ENCODE measurements at places on chromosomes 4 and X.

- DNase-seq: no peak
Measured at GRCh38 chr4:81096566-81096965, 66.1 kb downstream of the BMP3 start.

DNA sequence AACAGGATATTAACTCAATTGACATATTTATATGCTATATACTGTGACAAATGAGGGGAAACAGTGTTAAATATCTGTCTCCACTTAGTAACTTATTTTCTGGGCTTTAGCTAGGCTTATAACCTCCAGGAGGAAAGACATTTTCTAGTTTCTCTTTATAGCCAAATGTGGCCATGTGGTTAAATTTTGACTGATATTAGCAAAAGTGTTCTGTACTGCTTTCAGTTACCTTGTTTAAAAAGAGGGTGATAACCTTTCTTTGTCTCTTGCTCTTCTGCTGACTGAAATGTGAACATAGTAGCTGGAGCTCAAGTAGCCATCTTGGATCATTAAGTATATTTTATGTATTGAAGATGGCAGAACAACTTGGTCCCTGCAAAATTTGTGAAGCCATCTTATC is 253.7 kb downstream of the PDHA2 start:
- no peak for DNase-seq

- DNase-seq: no peak
Measured at GRCh38 chr4:106194801-106195200, 121.2 kb downstream of the TBCK start.

- peak; percentile 67 for DNase-seq
Measured at GRCh38 chrX:151984328-151984727, 9.9 kb upstream of the GABRE start.

- no peak for DNase-seq
Measured at GRCh38 chr4:1759818-1760223, 33.3 kb upstream of the FGFR3 start.

DNA sequence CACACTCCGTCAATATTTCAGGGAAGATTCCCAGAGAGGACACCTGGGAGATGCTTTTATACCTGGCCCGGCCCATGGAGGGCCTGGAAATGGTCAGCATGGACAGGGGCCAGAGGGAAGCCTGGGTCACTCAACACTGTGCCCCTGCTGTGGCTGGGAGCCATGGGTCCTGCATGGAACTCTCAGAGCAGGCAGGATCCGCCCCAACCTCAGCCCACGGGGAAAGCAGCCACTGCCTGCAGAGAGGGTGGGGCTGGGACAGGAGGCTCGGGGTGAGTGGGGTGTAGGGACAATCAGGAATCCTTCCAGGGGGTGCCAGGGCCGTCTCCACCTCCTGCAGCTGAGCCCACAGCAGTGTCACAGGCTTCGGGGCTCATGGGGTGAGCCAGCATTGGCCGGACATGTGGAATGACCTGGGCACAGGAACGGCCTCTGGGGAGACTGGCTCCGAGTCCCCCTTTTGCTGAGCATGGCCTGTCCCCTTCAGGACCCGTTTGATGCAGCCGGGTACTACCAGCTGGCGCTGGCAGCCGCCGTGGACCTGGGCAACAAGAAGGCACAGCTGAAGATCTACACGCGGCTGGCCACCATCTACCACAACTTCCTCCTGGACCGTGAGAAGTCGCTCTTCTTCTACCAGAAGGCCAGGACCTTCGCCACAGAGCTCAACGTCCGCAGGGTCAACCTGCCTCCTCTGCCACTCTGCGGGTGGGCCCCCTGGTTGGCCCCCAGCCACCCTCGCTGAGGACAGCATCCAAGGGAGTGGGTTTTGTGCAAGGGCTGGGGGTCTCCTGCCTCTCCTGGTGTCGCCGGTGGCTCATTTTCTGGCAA is 29.1 kb upstream of the HTRA3 start:
- no peak for DNase-seq

DNA sequence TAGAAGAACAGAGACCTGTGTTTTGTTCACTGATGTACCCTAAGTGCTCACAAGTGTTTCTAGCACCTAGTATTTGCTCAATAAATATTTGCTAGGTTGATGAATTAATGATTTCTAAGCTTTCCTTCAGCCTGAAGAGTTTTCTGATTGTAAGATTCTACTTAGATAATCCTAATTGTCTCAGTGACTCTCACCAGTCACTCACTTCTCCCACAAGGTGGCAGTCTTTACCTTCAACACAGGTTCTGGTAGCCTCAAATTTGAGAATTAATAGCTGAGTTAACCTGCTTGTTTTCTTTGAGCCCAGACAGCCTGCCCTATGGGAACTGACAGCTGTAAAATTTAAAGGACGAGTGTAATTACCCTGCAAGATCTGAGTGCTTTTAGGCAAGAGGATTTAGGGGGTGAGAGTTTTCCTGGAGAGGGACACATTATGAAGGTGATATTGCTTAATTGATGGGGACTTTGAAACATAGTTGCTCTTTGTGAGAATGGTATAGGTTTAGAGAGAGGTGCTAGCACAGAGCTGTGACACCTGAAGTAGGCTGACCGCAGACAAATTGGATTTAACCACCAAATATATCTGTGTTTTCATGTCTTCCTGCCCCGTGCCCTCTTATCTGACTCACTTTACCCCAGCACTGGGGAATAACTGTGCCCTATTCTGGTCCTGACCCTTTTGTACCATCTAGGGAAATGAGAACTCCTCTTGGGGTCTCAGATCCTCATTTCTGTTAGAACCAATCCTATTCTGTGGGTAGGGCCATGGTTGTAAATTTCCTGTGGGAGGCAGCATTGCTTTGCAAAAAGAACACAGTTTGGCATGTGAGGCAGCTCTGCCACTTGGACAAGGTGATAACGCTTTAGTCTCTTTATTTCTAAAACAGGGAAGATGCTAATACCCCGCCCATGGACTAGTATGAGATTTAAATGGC is 27.7 kb downstream of the CD38 start:
- no peak for DNase-seq

- no peak for DNase-seq
Measured at GRCh38 chr4:57077550-57078343, 32.4 kb downstream of the IGFBP7 start.

DNA sequence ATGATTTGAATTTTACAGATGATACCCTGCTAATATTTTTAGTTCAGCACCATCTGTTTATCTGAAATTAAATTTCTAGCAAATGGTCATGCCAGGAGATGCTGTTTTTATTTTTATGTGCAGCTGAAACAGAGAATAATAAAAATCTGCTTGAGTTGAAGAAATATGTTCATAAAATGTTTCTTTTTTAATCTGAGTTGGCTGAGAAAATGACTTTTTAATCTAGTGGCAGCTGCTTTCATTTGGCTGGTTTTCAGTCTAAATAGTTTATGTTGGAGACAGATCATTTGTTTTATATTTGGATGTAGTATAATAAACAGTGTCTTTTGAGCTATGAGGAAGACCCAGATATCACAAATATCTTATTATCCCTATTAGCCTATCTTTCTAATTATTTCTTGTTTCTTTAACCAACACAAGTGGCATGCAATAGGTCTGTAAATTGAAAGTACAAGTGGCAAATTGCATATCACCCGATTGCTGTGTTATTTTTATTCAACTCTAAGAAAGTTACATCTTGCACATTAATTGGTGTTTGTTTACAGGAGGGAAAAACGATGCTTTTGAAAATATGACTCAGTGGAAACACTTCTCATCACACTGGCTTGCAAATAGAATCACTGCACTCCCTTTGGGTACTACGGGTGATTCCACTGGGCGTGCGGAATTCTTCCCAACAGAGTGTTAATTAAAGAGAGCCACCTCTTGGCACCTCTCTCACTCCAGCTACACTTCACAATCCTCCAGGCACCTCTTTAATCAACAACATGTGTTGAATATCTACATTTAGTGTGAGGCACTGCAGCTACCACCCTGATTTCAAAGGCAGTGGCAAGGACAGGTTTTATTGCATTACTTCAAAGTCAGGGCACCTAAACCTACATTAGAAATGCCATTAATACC is 51.7 kb upstream of the AP1S2 start:
- no peak for DNase-seq

- DNase-seq: no peak
Measured at GRCh38 chrX:21991504-21991903, 40.6 kb upstream of the PHEX start.

DNA sequence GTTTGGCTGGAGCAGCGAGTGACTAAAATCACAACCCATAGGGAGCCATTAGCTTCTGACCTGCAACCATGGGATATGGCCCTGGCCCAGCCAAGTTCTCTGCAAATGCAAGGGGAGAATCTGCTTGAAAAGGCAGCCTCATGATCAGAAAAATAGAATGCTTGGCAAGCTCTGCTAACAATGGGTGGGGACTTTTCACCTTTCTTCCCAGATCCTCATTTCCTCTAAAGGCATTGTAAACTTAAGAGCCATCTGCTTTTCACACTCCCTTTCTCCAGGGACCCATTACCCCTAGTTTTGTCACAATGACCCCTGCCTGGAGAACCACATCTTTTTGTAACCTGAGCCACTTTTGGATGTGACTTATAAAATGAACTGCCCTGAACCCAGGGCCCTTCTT is 104.3 kb downstream of the PARM1 start:
- DNase-seq: no peak

GRCh38 chr4:23889814-23890341 is at the start of gene PPARGC1A:
PPARGC1A (minus strand) TSS chr4:23890047; CDS start chr4:23889957, 90 bp downstream.
- no peak for DNase-seq

- DNase-seq: no peak
Measured at GRCh38 chrX:123481913-123482851, 250.7 kb downstream of the THOC2 start.

- no peak for DNase-seq
Measured at GRCh38 chr4:121242188-121242750, 78.1 kb upstream of the TNIP3 start.

- no peak for DNase-seq
Measured at GRCh38 chrX:138067415-138067814, 501.5 kb downstream of the ZIC3 start.

GRCh38 chr4:182143822-182144625 is 99.2 kb upstream of the TENM3 start:
- DNase-seq: peak; percentile 42

DNA sequence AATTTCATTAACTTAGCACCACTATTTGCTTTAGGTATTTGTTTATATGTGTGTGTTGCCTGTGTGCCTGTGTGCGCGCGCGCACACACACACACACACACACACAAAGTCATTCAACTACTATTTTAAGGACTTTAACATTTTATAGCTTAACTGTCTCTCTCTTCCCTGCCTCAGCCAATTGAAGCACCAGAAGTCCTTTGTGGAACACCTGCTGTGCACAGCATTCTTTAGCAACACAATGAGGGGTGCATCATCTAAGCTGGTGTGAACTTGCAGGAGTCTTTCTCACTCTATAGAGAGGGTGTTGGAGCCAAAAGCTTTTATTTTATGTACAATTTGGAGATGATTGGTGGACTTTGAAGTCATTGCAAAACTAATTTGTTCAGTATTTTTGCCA is 31.3 kb downstream of the SLIT2 start:
- DNase-seq: no peak

DNA sequence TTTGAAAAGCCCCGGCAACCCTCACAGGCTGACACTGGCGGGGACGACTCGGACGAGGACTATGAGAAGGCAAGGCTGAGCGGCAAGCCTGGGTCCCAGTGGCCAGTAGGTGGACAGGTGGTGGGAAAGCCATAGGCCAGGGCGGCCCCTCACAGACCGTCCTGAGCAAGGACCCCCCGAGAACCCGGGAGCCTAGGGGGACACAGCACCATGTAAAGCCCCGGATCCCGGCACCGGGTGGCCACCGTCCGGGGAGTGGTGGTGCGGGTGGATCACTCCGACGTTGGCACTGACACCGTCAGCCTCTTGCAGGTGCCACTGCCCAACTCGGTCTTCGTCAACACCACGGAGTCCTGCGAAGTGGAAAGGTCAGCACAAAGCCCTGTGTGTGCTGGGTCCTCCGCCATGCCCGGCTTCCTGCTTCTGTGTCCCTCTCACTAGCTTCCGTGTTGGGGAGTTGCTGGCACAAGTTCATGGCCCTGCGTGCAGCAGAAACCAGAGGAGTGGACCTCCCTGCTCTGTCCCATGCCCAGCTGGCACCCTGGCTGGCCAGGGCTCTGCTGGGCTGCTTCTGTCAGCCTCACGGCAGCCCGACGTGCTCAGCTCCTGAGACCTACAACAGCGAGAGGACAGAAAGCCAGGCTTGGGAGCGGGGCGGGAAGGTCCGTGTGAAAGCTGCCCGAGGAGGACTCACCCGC is 11.9 kb upstream of the ADD1 start:
- DNase-seq: no peak

GRCh38 chr4:87025614-87026041 is 90.8 kb downstream of the AFF1 start:
- DNase-seq: no peak

GRCh38 chr4:119130365-119131065 is 5.1 kb upstream of the MYOZ2 start:
- no peak for DNase-seq

GRCh38 chr4:95560774-95561173 is 12.0 kb upstream of the UNC5C start:
- DNase-seq: no peak

DNA sequence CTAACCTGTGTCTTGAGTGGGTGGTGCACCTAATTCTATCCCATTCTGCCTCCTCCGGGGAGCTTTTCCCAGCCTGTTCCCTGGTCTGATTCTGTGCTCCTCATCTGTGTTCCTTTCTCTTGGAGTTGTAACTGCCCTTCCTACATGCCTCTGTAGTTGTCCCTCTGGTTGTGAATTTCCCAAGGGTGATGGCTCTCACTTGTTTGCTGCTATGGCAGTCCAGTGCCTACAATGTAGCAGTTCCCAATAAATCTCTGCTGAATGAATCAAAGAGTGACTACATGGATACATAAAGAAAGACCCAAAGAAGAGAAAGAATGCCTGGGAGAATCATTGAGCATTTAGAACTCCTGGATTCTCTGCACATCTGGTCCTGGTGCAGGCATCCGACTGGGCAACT is 141.6 kb downstream of the HS3ST1 start:
- DNase-seq: no peak

GRCh38 chr4:186832906-186833305 is 109.2 kb upstream of the FAT1 start:
- no peak for DNase-seq

GRCh38 chr4:121462660-121463261 is 81.9 kb upstream of the QRFPR start:
- DNase-seq: peak; percentile 21

GRCh38 chr4:10856271-10856782 is 171.8 kb upstream of the CLNK start:
- no peak for DNase-seq

DNA sequence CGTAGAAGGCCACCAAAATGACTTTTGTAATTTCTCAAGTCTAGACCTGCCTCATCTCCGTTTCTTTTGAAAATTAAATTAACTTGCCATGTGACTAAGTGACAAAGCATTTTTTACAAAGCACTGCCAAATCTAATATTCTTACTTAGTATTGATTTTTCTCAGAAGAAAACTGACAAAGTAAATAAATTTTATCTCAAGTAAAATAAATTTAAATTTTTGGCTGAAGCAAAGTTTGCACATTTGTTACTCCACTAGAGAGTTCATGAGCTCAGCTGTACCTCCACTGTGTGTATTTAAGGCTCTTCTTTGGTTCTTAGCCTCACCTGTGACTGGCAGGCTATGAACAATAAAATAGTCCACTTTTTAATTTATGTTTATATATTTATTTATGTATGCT is 441.1 kb upstream of the PCDH10 start:
- DNase-seq: no peak

GRCh38 chrX:34503119-34503518 is 154.0 kb downstream of the TMEM47 start:
- no peak for DNase-seq

- DNase-seq: peak; percentile 85
Measured at GRCh38 chr4:38678078-38678477, 14.1 kb downstream of the KLF3 start.
